ENCODE measurements at places on chromosomes 6 and 20.

DNA sequence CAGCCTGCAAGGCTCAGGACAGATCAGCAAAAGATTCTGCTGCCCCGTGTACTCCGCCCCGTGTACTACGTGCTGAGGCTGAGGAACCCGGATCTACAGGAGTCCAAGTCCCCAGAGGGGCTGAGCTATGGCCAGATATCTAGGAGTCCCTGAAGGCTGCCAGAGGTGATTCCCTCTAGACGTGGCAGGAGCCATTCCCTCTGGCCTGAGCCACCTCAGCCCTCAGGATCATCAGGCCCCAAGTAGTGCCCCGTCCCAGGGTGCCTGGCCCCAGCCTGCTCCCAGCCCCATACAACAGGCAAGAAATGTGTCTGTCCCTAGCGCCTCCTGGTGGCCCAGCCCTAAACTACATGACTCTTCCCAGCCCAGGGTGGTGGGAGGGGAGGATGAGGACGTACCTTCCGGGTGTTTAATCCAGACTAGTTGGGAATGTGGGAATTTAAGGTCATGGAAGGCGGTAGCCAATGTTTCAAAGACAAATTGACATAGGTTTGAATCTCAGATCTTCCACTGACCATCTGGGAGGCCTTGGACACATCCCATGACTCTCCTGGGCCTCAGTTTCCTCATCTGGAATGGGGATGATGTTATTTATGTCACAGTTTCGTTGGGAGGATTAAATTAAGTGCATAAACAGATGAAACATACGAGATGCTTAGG lies 49.4 kb upstream of the PTPN1 start:
- ATAC-seq, result peak; percentile 92

DNA sequence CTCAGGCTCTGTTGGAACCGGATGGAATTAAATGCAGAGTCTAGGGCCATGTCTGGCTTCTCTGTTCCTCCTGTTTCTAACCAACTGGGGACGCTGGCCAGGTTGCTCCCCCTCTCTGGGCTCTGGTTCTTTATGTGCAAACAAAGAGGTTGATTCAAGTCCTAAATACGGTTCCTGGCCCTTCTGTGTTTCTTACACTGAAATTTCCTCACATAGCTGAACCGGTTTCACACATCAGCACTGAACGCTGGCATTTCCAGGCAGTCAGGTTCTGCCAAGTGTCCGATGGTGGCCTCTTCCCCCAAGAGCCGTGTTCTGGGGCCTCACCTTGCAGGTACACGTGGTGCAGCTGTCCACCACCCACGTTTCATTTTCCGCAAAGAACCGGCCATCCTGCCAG lies 13.5 kb downstream of the THBS2 start:
- ATAC-seq, result no peak

- no peak for ATAC-seq
Observed at GRCh38 chr6:148311966-148312669, 30.5 kb upstream of the SASH1 start.

- no peak for ATAC-seq
Observed at GRCh38 chr6:2435323-2435722, 189.9 kb upstream of the GMDS start.

GRCh38 chr6:3740551-3741476 lies 10.7 kb downstream of the PXDC1 start:
- ATAC-seq, result no peak

DNA sequence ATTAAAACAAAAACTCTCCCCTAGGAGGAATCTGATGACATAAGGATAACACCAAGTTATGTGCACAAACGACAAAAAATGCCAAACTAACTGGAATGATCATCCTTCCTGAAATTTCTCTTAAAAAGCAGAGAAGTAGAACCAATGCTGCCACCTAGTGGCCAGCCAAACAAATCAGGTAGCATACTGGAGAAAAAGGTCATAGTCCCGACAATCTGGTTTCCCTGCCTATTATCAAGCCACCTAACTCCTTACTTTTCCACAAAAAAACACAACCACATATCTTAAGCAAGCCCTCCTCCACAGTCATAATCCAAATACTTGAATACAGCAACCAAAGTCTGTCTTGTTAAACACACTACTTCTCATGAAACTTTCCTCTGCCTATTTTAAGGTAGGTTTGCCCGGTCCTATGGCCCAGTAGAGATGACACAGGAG lies 5.3 kb downstream of the OARD1 start:
- no peak for ATAC-seq

GRCh38 chr6:73801652-73802268 lies 105.8 kb downstream of the CD109 start:
- ATAC-seq, result no peak

DNA sequence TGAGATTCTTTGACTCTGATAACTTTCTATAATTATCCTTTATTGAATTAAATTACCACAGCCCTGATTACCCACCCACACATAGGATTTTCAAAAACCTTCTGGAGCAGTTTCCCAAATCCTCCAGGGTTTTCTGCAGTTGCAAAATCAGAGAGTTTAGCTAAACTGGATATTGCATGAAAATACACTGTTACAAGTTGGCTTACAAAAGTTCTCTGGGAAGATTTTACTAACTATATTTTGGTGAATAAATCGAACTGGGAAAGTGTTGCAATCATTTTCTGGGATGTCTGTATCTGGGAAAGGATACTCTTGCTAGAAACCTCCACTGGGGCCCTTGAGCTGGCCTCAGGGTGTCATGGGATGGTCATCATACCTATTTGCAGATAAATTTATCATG lies 97.6 kb upstream of the STMND1 start:
- no peak for ATAC-seq

DNA sequence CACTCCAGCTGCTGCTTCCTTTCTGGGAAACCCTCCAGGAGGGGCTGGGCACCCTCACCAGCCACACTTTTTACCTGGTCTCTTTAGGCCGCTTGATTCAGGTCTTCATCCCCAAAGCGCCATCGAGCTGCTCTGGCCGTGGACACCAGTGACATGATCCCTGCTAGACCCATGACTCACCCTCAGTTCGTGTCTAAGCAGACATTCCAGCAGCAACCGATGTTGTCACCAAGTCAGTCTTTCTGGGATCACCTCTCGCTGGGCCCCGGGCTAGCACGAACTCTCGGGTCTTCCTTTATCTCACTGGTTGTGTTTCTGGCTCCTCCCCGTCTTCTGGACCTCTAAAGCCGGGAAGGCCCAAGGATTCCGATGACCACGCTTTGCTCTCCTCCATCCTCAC lies 43.0 kb upstream of the GPR31 start:
- ATAC-seq, result no peak

GRCh38 chr20:8542110-8542486 lies 410.0 kb downstream of the PLCB1 start:
- no peak for ATAC-seq

- no peak for ATAC-seq
Observed at GRCh38 chr6:144214622-144215401, 64.5 kb downstream of the STX11 start.

- no peak for ATAC-seq
Observed at GRCh38 chr6:113732384-113732966, 124.7 kb upstream of the MARCKS start.

DNA sequence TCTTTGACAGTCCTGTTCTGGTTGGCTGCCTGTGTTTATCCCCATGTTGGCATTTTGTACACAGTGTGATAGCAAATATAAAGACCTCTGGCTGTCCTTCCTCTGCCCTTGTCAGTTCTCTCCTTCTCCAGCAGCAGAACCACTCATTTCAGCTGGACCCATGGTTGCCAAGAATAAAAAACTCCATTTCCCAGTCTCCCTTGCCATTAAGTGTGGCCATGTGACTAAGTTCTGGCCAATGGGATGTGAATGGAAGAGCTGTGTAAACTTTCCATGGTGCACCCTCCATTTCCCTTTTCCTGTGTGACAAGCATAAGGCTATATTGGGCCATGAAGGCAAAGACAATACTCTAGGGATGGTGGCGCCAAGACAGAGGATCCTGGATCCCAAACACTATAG lies 78.4 kb upstream of the TBC1D7 start:
- no peak for ATAC-seq

- ATAC-seq, result no peak
Observed at GRCh38 chr6:155676346-155676745, 220.7 kb upstream of the NOX3 start.

DNA sequence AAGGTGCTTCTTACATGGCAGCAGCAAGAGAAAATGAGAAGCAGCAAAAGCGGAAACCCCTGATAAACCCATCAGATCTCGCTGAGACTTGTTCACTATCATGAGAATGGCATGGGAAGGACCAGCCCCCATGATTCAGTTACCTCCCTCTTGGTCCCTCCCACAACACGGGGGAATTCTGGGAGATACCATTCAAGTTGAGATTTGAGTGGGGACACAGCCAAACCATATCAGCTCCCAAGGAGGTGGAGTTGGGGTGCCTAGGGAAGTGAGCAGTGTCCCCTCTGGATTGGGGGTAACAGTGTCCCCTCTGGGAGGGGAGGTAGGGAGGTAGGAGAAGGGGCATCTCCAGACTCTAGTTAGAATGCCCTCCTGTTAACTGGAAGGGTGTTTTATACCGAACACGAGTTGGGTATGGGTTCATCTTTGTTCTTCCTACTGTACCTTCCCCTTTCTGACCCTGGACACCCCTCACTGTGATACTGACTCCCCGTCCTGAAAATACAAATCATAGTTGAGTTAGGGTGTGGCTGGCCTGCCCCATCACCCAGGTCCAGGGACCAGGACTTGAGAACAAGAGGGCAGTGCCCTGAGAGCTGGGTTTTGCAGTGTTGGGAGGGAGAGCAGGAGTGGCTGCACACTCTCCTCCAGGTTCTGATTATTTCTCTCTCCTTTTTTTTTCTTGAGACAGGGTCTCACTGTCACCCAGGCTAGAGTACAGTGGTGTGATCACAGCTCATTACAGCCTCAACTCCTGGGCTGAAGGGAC lies 62.0 kb downstream of the EFCAB8 start:
- no peak for ATAC-seq

GRCh38 chr6:12384357-12384912 lies 94.3 kb downstream of the EDN1 start:
- ATAC-seq, result no peak

GRCh38 chr6:6593867-6594468 lies 5.4 kb downstream of the LY86 start:
- ATAC-seq, result no peak

GRCh38 chr6:31209137-31209536 lies 38.7 kb upstream of the POU5F1 start:
- ATAC-seq, result no peak

GRCh38 chr6:12148317-12148801 lies 136.2 kb downstream of the HIVEP1 start:
- ATAC-seq, result peak; percentile 19

DNA sequence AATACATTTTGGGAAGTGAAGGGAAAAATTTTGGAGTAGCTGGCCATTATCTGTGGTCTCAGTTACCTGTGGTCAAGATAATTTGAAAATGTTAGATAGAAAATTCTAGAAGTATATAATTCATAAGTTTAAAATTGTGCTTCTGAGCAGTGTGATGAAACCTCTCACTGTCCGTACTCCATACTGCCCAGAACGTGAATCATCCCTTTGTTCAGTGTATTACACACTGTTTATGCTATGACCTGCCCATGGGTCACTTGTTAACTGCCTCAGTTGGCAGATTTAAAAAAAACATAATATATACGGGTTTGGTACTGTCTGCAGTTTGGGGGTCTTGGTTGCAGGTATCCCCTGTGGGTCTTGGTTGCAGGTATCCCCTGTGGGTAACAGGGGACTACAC lies 4.1 kb upstream of the CALHM5 start:
- ATAC-seq, result no peak

DNA sequence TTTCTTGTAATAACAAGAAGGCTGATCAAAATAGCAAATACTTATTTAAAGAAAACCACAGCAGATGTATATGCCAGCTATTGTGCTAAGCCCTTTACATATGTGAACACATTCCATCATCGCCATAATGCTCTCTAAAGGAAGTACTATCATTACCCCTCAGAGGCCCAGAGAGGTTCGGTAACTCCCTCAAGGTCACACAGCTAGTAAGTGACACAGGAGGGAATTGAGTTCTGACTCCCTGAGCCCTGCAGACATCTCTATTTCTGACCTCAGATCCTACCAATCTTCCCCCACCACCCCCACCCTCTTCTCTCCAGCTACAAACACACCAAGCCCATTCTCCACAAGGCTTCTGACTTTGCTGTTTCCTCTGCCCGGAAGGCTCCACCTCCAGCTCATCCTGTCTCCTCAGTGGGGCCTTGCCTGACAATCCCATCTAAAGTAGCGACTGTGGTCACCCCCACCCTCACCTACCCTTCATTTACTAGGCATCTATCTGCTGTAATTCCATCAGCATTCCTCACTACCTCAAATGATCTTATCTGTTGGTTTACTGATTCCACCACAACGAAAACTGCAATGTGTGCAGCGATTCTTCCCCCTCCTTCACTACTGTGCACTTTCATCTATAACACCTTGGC lies 234.5 kb downstream of the LRFN2 start:
- no peak for ATAC-seq

DNA sequence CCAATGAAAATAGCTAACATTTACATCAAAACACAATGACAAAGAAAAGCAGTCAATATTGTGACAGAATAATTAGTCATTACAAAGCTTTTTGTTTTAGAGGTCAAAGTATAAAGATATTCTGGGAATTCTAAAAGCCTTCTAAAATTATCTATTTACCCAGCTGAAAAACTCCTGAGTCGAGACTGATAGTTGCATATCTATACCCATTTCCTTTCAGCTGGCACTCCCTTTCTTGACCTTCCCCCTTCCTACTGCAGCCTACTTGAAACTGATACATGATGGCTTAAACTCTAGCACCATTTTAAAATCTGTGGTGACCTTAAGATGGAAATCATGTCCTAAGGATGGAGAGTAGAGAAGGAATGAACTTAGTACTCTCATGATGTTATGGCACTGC lies 38.6 kb downstream of the LMBRD1 start:
- no peak for ATAC-seq

- ATAC-seq, result no peak
Observed at GRCh38 chr6:148316308-148316707, 26.3 kb upstream of the SASH1 start.

- ATAC-seq, result no peak
Observed at GRCh38 chr6:137148306-137149034, 25.0 kb downstream of the IL22RA2 start.

DNA sequence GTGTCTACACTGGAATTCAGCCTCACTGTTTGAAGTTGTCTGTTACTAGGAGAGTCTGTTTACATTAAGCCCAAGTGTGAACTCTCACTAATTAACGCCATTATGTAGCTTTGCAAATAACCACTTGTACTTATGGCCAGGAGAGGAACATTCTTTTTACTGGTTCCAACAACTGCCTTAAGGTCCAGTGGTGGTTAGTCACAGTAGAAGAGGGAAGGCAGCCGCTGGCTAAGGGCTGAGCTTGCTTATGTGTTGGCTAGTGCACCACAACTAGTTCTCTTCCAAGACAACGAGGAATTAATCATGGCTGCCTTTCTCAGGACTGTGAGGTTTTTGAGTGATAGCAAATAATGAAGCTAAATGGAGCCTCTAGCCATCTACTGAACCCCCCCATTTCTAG lies 14.9 kb upstream of the SLC22A23 start:
- no peak for ATAC-seq

- ATAC-seq, result no peak
Observed at GRCh38 chr6:47116606-47117005, 74.5 kb upstream of the ADGRF1 start.
